ENCODE measurements at places on chromosomes 1 and 21.
A peak's percentile ranks its signal among the peaks of the same experiment; 100 is the strongest.

DNA sequence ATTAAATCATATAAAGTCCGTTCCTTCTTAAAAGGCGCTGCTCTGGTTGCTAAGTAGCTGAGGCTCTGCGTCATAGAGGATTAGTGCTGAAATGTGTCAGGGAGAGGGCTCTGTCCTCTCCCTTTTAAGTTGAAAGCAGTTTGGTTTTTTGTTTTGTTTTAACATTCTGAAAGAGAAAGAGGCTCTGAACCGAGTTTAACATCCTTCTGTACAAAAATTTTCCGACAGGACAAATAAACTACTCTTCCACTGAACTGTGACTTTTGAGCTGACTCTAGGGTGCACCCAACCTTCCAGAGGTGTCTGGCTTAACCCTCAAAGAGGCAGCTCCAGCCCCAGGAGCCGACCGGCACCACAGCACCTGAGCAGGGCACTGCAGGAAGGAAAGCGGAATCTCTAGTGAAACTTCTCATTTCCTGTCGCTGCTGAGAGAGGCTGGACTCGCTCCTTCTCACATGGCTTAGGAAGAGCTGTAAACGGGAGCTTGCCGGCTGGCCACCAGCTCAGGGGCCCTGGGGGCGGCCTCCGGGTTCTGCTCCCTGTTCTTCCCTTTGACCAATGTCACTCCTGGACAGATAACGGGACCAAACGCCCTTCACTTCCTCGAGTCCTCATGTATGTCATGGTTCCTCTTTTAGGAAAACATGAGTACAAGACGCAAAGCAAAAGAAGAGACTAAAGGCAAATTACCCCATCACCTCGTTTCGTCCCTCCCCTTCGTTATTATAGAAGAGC, 1.2 kb downstream of the VAV3 start:
- DNase-seq, result peak; percentile 23

GRCh38 chr1:13929313-13929712, 229.3 kb downstream of the PRDM2 start:
- no peak for DNase-seq

DNA sequence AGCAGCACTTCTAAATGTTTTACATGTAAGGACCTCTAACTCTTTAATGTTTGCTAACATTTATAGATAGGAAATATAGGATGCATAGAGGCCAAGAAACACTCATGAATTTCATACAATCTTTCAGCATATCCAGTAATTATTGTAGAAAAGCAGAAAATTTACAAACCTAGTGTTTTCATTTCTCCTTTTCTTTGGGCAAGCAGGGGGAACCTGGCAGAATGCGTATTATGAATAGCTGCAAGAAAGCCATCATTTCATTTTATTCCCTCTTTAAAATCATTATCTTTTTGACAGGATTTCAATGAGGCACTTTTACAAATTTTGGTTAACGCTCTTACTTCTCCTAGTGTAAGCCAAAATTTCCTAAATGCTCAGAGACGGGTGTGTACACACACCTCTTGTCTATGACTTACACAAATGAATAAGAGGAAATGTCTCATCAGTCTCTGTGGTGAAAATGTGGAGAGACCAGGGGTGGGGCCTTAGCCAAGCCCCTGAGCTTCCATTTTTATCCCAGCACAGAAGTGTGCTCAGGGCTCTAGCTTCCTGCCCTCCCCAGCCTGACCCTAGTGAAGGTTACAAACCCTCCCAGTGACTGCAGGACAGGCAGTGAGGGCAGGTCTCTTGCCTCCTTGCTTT, 91.6 kb downstream of the LRRC8C start:
- DNase-seq, result no peak

DNA sequence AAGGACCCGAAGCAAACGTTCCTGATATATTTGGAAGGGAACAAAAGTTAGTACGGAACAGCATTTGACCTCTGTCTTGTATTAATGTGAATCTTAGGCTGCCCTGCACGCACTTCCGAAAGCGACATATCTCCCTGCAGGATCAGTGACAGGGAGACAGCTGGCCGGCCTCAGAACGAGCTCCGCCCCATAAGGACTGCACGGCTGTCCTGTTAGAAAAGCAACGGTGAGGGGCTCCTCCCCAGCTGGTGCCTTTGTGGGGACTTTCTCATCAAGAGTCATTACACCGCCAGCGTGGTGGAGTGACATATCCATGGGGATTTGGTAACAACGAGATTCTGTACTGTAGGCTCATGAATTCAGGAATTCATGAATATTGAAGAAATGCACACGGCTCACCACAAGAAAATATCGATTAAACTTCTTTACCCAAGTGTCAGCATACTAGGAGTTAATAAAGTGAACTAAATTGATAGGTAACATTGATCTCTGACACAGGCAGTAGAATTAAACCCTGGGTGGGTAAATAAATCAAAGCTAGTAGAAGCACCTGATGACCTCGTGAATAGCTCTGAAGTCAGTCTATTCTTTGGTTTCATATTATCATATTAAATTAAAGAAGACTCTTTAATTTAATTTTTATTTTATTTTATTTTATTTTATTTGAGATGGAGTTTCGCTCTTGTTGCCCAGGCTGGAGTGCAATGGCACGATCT, 8.1 kb upstream of the GREM2 start:
- DNase-seq, result peak; percentile 24

DNA sequence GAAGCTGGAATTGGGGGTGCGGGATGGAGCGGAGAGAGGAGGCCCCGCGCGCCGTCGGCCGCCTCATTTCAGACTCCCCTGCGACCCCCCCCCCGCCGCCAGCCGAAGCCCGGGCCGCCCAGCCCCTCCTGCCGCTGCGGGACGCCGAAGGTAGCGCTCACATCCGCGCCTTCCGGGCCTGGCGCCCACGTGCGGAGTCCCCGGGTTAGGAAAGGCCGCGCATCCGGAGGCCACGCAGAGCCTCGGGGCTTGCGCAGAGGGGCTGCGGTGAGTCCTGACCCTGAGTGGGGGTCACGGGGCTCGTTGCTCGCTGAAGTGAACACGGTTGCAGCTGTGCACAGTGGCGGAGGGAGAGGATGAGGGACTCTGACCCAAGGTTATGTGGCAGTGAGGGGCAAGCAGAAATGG, 552 bp upstream of the ZNF496 start:
- peak; percentile 83 for DNase-seq

GRCh38 chr1:34800214-34800613, 7.4 kb downstream of the GJA4 start:
- no peak for DNase-seq

- no peak for DNase-seq
Measured at GRCh38 chr1:36092798-36093185, 4.1 kb downstream of the ADPRS start.

DNA sequence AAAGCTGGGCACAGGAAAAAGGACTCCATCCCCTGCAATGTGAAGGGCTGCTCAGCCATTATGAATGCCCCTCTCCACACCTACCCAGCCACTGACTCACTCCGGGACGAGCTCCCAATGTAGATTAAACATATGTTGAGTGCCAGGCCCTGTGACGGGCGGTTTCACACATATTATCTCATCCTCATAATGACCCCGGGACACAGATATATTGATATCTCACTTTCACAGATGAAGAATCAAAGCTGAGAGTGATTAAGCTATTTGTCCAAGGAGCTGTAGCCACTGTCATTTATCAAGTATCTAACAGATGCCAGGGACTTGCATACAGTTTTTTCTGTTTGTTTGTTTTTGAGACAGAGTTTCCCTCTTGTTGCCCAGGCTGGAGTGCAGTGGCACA, 35.0 kb upstream of the SLC30A1 start:
- peak; percentile 33 for DNase-seq

GRCh38 chr1:2953688-2954285, 67.5 kb upstream of the ACTRT2 start:
- DNase-seq, result no peak

- DNase-seq, result no peak
Measured at GRCh38 chr1:158115126-158115525, 65.6 kb upstream of the CD1D start.

- no peak for DNase-seq
Measured at GRCh38 chr1:48943826-48944225, 167.1 kb upstream of the BEND5 start.
